ENCODE measurements at places on chromosomes 4 and X.

DNA sequence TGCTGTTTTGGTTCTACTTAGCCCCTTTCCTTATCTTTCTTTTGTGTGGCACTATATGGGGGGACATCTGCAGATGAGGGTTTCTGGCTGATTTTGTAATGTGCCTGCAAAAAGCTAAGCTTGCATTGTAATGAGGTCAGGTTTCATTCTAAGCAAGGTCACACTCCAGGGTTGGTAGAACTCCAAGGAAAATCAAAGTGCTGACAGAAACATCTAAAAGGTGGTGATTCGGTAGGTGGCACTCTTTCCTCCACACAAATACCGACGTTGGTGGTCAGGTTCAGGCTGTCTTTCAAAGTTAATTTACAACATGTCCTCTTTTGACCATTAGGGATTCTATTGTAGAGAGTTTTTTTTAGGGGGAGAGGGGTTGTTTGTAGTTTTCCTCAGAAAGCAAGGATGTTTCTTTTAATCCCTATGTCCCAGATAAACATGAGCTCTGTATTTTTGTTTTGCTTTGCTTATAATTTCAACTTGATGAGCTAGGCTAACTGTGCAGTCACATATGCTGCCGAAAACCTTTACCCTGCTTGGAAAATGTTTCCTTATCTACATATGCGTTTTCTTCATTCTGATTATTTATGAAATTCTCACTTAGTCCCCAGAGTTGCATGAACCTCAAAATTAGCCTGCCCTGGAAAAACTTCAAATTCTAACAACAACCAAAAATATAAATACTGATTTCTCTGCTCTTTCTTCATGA is 434.2 kb downstream of the PPARGC1A start:
- DNase-seq = no peak

- no peak for DNase-seq
Measured at GRCh38 chr4:162943263-162943662, 223.4 kb downstream of the NAF1 start.

GRCh38 chr4:76950956-76951671 is 1.6 kb downstream of the SEPTIN11 start:
- no peak for DNase-seq

DNA sequence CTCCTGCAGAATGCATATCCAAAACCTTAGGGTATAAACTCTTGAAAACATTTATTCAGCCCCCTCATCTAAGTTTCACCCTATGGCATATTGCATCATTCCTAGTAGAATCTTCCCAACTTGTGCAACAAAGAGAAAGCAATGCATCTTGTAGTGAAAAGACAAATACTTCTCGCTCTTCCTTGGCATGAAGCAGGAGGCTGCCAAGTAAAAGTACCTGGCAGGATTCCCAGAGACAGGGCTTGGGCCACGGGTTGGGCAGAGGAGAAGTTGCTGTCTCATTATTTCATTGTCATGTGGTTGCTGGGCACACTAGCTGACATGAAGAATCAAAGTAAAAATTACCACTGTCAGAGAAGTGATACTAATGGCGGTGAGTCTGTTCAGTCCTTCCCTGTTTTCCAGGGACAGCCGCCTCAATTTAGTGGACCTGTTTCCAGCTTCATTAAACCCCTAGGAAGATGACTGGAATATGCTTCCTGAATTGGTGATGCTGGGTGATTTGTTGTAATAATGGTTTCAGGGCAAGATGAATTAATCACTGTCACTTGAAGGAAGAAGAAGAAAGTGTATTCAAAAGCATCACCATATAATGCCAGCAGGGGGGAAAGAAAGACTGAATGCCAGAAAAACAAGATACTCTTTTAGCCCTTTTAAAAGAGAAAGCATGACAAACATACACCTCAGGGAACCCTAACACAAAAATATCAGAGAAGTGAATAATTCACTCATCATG is 380.5 kb upstream of the IGFBP7 start:
- no peak for DNase-seq

GRCh38 chr4:159540501-159540900 is 437.6 kb downstream of the RAPGEF2 start:
- no peak for DNase-seq

DNA sequence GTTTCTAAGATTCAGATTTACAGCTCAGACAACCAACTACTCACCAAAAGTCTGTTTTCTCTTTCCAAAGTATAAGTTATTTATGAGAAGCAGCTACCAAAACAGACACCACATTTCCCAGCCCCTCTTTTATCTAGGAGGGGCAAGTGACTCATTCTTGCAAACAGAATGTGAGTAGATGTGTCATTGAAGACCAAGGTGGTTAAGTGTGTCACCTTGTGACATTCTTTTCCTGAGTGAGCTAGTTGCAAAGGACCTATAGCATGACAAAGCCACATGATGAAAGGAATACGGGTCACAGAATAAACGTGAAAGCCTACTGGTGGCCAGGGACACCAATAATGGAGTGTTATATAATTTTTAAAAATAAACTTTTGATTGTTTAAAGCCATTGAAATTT is 50.0 kb downstream of the SLC7A11 start:
- DNase-seq = no peak

- no peak for DNase-seq
Measured at GRCh38 chr4:163606896-163607691, 112.6 kb downstream of the TMA16 start.

DNA sequence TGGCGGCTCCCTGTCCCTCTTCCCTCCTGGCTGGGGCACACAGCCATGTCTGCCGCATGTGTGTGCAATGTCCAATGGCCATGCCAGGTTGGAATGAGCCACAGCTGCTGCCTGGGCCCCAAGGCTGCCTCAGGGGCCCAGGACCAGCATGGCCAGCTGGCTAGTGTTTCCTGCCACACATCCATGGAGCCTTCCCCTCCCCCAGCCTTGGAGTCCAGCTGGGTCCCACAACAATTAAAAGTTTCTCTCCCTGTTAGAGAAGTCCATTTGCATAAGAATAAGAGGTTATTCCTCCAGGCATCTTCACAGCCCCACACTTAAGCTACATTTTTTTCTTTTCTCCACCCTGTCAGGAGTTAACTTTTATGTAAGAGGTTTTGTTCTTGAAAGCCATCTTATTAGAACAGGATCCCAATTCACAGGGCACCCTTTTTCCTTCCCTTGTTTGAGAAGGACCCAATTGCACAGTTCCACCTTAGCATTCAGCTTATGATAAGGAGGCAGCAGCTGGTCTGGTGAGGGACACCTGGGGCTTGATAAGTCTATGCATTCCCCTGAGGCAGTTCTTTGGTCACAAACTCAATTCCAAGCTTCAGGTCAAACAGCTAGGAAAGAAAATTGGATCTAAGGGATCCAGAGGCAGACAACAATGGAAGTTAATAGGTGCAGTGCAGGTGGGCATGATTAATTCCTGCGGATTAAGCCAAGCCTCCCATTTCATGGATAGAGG is 963.3 kb upstream of the GRIA3 start:
- no peak for DNase-seq

DNA sequence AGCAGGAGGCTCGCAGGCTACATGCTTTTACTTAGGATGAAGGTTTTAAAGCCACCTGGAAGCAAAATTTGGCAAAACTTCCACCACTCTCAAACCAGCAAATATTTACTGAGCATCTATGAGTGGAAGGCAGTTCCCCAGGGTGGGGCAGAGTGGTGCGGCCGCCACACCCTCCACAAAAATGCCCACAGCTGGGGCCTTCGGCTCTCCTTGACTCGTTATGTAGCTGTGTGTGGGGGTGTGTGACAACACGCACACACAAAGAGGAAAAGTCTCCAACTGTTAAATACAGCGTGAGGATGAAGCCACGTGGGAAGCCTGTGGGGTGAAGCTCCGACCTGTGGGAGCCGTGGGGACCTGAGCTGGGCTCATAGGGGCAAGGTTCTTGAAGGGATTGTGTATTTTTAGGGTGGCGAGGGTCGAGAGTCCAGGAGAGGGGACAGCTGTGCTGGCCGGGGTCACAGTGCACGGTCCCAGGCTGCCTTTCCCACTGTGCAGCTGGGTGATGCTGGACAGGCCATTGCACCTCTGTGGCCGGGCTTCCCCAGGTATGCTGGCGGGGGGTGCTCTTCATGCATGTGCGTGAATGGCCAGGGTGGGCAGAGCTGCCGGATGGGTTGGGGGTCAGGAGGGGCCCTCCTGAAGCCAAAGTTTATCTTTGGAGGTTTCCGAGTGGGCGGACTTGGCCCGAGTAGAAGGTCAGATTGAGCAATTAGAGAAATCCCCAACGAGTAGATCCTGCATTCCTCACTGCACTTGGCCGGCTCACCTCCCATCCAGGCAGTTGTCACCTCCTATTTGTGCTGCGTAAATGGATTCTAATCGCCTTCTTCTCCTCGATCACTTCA is 25.4 kb downstream of the SORCS2 start:
- DNase-seq = no peak

GRCh38 chr4:42638993-42639392 is 17.9 kb downstream of the ATP8A1 start:
- DNase-seq = no peak

DNA sequence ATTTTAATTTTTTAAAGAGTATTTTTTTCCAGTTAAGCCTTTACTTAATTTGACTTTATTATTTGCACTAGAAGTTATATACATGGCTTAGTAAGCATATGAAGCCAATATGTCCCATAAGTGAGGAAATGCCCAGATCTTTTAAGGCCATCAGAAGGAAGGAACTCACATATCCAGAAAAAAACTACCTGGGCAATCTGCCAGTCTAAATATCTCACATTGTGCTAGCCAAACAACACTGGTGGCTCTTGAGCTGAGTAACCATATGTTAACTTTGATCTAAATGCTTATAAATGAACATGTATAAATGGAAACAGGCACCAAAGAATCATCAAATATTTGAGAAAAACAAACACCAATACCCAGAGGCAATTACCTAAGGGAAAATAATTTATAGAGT is 138.6 kb upstream of the APOOL start:
- DNase-seq = no peak

- DNase-seq = no peak
Measured at GRCh38 chr4:99468889-99469288, 33.7 kb upstream of the ADH7 start.

GRCh38 chrX:95953564-95953963 is 731.1 kb upstream of the DIAPH2 start:
- no peak for DNase-seq

DNA sequence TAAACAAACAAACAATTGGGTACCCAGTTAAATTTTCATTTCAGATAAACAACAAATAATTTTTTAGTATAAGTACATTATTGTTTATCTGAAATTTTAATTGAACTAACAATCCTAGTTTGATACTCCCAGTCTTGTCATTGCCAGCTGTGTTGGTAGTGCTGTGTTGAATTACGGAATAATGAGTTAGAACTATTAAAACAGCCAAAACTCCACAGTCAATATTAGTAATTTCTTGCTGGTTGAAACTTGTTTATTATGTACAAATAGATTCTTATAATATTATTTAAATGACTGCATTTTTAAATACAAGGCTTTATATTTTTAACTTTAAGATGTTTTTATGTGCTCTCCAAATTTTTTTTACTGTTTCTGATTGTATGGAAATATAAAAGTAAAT is 2.9 kb downstream of the CXCL8 start:
- no peak for DNase-seq

- no peak for DNase-seq
Measured at GRCh38 chrX:150899191-150899757, 806 bp upstream of the CD99L2 start.

- DNase-seq = no peak
Measured at GRCh38 chrX:109719264-109719663, 13.8 kb downstream of the ACSL4 start.

GRCh38 chr4:122038896-122039295 is 87.0 kb upstream of the TRPC3 start:
- no peak for DNase-seq

DNA sequence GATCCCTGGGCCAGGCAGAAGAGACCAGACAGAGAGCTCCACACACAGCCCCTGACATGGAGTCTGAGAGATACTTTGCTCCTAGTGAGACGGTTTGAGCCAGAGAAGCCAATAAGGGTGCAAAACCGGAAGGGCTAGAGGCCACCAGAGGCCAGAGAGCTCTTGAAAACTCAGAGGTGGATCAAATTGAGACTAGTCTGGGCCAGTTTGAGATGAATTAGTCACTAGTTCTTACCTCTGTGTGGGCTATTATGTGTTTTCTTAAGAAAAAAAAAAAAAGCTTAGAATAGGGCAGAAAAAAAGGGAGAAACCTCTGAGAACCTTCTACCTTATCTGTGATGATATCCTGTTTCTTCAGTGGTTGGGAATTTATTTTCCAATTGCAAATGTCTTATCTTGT is 110.4 kb upstream of the EDNRA start:
- DNase-seq = no peak

DNA sequence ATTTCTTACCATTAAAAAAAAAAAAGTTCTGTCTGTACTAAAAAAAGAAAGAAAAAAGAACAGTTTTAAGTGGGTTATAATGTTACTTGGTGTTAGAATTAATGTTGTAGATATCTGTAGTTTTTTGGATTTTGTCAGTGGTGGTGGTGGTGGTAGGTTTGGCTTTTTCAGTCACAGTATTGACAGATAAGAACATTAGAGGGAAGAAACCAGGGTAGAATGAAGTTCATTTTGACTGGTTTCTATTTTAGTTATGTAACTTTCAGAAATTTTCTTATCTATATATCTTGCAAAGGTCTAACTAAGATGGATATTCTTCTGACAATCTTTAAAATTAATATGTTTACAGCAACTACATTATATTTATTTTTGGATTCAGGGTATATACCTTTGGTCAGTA is 105.4 kb downstream of the FBXW7 start:
- DNase-seq = no peak

DNA sequence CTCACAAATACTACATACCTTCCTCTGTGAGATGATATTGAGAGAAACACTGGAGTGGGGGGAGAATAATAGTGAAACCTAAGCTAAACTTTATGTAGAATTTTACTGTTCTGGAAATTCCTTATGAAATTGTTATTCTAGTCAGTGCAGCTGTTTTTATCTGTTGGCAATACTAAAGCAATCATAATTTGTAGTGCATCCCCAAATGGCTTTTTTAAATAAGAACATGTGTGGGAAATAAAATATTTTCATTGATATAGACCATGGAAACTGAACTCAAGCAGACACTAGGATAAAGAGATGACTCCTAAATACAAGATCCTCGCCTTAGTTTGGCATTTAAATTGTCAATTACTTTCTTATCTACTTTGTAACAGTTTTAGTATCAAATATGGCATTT is 51.1 kb downstream of the SEC24D start:
- no peak for DNase-seq

DNA sequence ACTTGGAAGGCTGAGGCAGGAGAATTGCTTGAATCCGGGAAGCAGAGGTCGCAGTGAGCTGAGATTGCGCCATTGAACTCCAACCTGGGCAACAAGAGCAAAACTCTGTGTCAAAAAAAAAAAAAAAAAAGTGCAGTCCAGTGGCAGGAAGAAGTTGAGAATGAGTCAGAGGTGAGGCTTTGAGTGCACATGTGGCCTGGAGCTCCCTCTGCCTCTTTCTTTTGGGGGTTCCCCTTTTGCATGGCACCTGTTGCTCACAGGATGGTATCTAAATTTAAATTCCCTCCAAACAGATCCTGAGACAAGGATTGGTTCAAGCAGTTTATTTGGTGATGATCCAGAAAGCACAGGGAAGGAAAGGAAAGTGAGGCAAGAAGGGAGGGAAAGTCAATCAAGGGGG is 151.4 kb upstream of the STX18 start:
- no peak for DNase-seq
